SK-N-SH treated with all-trans-retinoic acid at 6 μM for 48 hours (cell line): ENCODE measurements at places on chromosomes 1 and 21.

- peak; percentile 60 for ATAC-seq
Observed at GRCh38 chr1:218476385-218476784, 131.2 kb downstream of the TGFB2 start.

DNA sequence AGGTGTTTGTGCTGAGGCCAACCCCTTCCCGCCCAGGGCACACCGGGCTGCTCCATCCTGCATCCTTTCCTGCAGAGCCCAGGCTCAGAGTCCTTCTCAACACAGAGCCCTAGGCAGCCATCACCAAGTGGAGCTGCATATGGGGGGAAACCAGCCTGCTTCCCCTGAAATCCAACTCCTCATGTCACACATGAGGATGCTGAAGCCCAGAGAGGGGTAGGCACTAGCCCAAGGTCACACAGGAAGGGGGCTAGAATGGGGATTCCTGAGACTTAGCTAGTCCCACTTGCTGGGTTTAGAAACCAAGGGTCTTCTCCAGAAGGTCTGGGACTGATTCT, 5.5 kb upstream of the TNFRSF1B start:
- no peak for ATAC-seq

DNA sequence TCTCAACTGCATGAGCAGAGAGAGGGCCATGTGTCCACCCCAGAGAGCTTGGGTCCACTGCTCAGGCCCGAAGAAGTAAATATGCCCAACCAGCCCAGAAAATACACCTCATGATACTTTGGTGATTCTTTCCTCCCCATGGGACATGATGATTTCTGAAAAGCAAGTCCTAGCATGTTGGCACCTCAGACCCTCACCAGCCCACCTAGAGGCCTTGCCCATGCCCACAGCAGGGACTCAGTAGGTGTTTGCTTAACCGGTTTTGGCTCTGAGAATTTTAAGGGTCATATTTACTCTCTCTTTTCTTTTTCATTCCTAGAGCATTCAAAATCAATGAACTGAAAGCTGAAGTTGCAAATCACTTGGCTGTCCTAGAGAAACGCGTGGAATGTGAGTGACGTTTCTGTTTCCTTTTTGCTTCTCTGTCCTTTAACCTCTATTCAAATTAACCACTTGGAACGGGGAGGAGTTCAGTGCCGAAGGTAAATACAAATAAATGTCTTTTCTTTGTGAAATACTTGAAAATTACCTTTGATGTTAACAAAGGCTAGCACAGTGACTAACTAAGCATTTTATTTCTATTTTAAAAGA, 79.7 kb downstream of the PDE9A start:
- ATAC-seq, result no peak

GRCh38 chr1:231236938-231237337, 4.1 kb upstream of the GNPAT start:
- no peak for ATAC-seq

- no peak for ATAC-seq
Observed at GRCh38 chr1:113197719-113198330, 124.8 kb downstream of the LRIG2 start.

DNA sequence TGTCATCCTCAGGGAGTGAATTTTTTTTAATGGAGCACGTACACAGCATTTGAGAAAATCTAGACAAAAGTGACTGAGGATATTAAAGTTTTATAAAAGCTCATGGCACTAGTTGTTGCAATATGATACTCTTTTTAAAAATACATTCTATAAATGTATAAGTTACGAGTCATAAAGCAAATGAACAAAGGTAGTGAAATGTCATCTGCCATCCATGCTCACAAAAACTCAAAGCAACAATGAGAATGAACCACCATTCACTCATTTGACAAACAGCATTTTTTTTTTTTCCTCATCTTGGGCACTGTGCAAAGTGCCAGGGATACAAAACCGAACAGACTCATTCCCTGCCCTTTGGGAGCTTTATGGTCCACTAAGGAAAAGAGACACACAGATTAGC, 38.7 kb downstream of the GPR137B start:
- peak; percentile 70 for ATAC-seq

DNA sequence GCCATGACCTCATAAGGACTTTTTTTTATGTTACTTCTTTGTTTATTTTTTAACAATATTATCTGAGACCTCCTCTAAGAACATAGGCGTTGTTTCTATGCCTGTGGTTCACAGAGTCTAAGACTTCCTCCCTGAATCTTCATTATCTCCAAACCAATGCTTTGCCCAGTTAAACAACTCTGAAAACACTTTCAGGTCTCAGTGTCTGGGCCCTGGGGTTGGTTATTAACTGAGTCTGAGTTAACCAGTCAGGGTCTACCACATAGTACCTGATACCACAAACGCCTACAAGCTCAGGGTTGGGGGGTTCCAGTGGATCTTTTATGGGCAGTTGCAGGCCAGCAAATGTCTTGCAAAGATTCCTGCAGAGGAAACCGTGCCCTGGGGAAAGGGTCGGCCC, 138.2 kb downstream of the AJAP1 start:
- ATAC-seq, result no peak

DNA sequence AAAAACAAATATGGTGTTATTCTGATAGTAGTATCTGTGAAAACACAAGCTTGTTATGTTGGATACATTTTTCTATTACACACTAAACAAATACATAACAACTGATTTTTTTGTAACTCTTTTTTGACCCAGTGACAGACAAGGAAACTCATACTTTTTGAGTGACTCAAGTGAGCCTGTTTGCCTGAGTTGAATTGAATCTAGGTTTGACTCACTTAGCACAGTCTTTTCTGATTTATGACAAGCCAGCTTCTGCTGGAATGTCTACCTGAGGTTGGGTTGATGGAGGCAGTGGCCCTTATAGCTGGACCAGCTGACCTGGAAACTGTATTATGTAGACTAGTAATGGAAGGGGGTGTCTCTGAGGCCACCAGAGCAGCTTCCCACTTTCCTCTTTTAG, 4.2 kb upstream of the CLCA4 start:
- ATAC-seq, result no peak

DNA sequence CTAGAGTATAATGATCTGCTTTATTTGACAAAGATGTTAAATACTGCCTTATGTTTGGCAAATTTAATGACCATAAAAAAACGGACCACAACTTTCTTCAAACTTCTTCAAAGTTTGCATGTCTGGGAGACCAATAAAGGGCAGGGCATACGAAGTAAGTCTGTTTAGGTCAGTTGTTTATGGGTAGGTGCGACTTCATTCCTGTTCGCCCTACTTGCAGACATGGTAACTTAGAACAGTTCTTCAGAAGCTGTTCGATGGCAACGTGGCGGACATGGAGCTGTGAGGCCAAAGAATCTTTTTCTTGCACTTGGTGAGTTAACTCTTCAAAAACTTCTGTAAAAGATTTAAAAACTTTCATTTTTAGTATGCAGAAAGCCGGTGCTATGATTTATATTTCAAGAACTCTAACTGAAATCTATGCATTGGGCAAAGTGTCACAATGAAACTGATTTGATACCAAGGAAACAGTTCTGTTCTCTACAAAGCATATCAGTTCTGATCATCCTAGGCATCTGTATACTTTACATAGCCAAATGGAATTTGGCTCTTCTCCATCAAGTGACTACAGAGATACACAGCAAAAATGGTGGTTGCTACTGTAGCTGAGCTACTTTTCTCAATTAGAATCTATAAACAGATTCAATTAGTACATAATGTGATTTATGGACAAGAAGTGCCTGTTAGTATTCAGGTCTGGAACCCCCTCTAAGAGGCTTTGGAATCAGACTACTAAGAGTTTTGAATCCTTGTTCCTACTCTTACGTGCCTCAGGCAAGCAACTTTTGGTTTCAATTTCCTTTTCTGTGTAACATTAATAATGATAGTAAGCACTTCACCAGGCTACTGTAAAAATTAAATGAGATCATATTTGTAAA, 25.7 kb downstream of the C21orf91 start:
- ATAC-seq, result peak; percentile 97

GRCh38 chr1:212594640-212595039, 13.9 kb upstream of the ATF3 start:
- ATAC-seq, result no peak

- ATAC-seq, result no peak
Observed at GRCh38 chr1:23509896-23510295, 21.1 kb downstream of the E2F2 start.

DNA sequence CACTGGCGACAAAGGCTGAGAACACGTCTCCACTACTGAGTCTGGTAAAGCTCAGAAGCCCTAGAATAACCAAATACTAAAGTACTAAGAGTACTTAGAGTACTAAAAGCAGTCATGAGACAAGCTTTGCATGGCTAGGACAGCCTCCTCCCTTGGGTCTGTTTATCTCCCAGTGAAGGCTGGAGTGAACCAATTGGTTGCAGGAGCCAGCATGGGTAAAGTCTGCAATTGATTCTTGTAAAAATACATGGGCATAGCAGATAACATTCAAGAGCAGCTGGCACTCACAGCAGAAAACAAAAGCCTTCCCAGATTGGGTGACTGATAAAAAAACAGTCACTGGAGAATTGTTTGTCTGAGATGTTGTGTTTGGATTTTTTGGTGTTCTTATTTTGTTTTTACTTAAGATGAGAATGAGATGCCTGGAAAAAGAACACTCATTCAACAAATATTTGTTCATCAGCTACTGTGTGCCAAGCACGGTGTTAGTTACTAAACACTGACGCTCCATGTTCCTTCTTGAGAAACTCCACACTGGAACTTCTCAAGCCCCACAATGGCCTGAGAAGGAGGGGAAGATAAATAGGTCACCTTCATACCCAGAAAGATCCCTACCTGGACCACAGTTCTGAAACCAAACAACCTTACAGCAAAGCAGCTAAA, 3.7 kb downstream of the IRF6 start:
- ATAC-seq, result peak; percentile 26

- no peak for ATAC-seq
Observed at GRCh38 chr1:197469620-197470210, 201.7 kb downstream of the CRB1 start.

DNA sequence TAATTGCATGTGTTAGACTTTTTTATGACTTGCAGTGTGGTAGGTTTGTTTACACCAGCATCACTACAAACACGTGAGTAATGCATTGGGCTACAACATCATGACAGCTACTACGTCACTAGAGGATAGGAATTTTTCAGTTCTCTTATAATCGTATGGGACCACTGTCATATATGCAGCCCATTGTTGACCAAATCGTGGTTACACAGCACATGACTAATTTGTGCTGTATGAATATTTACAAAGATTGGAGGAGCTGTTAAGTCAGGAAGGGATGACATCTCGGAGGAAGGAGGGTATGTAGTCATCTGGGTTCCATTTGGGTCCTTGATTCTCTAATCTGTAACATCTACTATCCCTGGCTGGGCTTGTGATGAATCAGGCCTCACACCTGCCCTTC, 270.9 kb downstream of the TNR start:
- no peak for ATAC-seq

GRCh38 chr1:222266223-222267196, 281.4 kb downstream of the HHIPL2 start:
- no peak for ATAC-seq

DNA sequence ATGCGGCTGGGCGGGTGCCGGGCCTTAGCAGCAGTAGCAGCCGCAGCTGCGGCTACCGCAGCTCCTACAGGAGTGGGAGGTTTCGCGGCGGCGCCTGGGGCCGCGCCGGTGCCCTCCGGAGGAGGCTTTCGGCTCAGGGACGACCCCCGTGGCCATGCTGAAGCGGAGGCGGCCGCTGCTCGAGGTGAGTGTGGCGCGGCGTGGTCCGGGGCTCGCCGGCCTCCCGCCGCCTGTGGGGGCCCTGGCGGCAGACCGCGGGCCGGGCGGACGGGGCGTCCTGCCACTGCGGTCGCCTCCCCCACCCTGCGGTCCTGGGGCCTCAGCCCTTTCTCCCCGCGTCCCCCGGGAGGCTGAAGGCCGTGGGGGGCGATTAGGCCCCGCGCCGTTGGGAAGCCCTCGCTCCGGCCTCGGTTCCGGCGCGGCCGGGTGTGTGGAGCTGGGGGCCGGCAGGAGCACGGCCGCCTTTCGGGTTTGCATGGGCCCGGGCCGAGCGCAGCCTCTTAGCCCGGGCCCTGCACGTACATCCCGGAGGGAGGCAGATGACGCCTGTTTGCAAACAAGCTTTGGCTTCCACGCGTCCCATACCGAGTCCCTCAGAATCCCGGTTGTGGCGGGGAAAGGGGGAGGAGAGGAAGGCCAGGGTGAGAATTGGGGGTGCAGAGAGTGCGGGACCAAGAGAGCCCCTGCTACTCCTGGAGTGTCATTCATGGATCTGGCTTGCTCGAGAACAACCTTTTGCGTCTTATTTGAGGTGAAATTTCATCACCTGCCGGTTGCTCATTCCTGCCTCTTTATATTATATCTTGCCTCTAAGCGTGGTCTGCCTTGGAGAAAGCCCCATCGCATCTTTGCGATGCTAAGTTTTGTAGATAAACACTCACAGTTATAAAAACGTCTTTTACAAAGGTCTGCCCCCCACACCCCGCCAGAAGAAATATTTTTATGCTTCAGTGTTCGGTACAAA, 613 bp downstream of the ZFYVE9 start:
- peak; percentile 75 for ATAC-seq

GRCh38 chr1:193311226-193311948, 125.0 kb upstream of the B3GALT2 start:
- peak; percentile 45; the same call in 2 of the 3 replicates for ATAC-seq

- ATAC-seq, result no peak
Observed at GRCh38 chr1:18666317-18666920, 35.8 kb downstream of the PAX7 start.

DNA sequence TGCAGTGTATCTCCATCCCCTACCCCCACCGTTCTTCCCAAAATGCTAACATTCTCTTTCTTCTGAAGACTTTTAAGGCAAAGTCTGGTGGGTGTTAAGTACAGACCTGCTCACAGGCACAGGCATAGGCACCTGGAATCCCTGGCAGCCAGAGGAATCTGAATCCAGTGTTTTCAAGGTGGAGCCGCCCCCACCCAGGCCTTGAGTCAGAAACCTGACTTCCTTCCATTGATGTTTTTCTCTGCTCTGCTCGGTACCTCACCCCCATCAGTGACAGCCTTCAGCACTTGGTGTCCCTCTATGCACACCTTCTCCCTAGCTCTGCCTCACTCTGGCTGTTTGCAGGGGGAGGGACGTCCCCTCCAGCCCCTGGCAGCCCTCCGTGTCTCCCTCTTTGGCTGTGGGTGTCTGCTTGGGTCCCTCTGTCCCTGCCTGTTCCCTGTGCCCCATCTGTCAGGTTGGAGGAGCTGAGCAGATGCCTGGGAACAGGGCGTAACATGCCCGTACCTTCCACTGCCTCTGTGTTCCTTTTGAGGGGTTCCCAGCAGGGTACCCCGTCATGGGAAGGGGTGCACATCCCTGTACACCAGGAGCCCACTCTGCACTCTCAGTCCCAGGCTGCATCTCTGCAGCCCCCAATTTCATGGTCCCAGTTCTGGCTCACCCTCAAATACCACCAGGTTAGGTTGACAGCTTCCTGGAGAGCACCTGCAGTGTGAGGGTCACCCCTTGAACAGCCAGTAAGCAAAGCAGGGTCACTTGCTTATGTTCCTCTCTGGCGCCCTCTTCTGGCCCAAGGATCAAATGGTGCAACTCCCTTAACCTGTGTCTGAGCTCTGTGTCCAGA, 6.7 kb downstream of the NCDN start:
- ATAC-seq, result peak; percentile 78

- no peak for ATAC-seq
Observed at GRCh38 chr1:30174499-30174898, 548.9 kb downstream of the MATN1 start.

- peak; percentile 34; the same call in 1 of the 3 replicates for ATAC-seq
Observed at GRCh38 chr1:243475966-243476365, 220.1 kb downstream of the SDCCAG8 start.

GRCh38 chr1:210531475-210532222, 202.9 kb downstream of the HHAT start:
- peak; percentile 71 for ATAC-seq
